ENCODE measurements at places on chromosomes 16 and 17.

DNA sequence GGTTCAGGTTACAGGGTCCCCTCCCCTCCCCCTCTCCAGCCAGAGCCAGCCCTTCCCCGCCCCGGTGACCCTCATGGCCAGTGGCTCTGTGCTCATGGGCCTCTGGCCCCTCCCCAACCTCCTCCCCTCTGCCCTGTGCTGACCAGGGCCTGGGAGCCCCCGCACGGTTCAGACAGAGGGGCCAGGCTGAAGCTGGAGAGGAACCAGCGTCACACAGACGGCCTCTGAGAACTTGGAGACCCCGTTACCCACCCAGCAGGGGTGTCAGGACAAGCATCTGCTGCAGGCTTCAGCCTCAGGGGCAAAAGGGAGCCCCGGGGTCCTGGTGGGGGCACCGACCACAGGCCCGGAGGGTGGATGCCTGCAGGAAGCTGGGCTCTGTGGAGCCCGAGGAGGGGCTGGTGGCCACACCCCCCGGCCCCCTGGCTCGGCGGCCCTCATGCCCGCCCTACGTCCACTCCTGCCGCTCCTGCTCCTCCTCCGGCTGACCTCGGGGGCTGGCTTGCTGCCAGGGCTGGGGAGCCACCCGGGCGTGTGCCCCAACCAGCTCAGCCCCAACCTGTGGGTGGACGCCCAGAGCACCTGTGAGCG is at the start of gene WFIKKN1:
Gene WFIKKN1, plus strand, starts transcription at position 171 of the 591 bp plus-strand sequence. Its CDS starts 269 bp downstream, at position 440.
- DNase-seq, result no peak

DNA sequence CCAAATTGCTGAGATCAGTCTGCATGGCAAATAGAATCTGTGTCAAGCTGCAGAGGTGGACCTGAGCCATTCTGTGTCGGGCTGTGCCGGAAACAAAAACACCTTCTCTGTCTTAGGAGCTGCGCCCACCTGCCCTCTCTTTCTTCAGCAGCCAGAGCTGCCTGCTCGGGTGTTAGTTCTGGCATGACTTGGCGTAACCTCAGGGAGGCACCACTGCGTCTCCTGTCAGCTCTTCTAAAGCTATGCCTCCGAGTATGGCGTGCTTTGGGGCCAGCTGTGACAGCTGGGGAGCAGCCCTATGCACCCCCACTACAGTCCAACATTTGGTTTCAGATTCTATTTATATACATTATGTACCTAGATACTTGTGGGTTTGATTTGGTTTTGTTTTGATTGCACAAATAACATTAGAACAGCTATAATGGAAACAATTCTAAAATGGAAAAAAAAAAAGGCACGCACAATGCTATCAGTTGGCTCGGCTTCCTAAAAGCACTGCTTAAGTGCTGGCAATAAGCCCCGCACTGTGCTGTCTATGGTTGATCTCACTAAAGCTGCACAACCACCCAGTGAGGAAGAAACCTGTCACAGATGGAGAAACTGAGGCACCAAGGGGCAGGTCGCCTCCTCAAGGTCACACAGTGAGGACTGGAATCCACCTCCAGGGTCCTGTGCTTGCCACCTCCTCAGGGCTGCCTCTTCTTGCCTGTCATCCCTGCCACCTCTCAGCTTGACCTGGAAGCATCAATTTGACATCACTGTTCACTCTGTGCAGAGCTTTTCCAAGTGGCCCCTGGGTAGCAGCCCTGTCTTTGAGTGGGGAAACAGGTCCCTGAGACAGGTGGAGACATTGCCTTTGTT is 18.7 kb upstream of the ADGRG1 start:
- peak; percentile 78 for DNase-seq

DNA sequence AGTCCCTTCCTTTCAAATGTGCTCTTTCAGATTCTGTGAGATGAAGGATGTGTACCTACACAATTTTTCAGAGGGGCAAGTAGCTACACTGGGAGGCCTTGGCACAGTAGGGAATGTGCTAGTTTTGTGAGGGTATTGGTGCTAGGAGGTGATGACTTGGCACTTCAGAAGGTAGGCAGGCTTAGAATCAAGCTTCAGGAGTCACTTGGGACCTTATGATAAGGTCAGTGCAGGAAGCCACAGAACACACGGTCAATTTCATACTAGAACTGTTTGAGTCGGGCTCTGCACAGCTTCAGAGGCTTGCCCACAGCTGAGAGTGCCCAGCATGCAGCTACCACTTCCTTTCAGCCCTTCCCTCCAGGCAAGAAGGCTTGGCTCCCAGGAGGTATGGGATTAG is 6.1 kb downstream of the CMTM1 start:
- DNase-seq, result no peak

DNA sequence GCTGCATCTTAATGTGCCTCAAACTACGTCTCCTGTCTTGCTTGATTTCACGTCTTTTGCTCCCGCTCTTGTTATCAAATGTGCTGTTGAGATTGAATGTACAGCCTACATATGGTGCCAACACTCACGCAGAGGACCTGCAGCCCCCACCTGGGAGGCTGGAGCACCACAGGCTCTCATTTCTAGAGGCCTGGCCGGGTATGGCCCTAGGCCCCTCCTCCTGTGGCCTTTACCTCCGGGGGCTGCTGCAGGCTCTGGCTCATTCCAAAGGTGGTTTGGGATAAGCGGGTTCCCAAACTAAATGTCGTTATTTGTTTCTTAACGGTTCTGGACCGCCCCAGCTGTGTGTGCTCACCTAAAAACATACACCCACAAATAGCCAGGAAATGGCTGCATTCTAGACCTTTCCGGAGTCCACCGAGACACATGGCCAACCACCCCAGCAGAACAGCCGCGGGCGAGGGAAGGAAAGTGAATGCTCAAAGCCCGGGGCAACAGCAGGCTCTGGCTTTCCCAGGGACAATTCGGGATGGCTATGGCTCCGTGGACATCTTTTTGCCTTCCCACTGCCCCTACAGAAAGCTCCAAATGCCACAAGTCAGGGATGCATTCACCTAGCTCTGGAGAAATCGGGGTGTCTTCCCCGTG is 105.9 kb downstream of the ENGASE start:
- no peak for DNase-seq

- DNase-seq, result no peak
Measured at GRCh38 chr16:65185241-65185778, 63.4 kb upstream of the CDH11 start.

DNA sequence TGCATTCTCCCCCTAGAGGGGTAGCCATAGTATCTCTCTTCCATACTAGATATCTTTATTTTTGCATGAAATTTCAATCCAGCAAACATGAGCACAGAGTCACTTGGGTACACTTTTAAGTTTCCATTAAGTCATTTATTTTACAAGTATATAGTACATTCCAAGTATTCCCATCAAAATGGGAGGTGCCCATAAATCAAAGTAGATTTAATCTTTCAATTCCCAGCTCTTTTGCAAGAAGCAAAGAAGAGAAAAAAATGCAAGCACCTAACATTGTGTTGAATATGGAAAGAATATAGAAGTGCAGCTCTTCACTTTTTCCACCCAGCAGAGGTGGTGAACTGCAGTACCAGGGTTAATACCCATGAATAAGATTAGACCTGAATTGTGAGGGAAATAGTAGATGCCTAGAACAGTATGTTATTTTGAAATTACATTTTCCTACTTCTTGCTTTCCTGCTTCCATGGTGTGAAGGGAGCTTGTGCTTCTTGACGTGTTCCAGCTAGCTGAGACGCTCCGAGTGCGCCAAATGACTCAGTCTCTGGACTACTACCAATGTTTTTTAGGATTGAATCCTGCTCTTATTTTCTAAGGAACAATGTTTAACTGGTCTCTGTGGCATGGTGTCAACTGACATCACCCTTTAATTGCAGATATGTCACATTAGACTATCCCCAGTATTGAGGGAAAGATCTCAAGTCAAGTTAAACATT is 151.1 kb upstream of the MAF start:
- no peak for DNase-seq

DNA sequence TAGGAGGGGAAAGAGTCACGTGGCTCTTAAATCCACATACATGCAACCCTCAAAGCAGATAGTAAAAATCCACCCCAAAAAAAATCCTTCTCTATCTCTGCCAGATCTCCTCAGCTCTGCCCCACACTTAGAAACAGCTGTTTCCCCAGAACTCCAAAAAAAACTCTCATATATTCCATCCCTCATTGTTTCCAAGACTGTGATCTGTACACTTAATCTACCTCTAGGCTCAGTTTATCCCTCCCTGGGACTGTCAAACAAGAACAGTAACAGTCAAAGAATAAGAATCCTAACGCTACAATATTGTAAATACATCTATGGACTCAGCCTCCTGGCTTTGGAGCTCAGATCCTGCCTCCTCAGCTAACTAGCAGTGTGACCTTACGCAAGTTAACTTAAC is 11.6 kb downstream of the CUEDC1 start:
- DNase-seq, result no peak

- DNase-seq, result no peak
Measured at GRCh38 chr17:41483531-41483930, 2.6 kb upstream of the KRT35 start.

- no peak for DNase-seq
Measured at GRCh38 chr16:27928542-27928941, 135.0 kb downstream of the GSG1L start.

GRCh38 chr17:62703261-62703775 is 75.8 kb downstream of the MRC2 start:
- DNase-seq, result no peak

- no peak for DNase-seq
Measured at GRCh38 chr16:8137606-8138005, 452.7 kb downstream of the TMEM114 start.

DNA sequence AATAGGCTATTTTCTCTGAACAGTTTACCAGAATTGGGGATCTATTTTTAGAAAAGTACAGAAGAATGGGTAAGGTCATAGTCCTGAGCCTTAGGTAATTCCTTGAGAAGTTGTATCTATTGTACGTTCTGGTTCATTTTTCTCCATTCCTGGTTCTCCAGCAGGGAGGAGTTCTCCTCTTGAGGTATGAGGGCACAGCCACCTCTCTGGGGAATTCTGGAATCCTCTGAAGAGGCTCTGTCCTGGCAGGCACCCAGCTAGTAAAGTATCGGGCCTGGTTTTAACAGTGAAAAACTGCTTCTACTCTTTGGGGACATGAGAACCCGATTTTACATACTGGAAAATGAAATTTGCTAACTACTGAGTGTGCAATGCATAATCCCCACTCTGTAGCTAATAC is 19.6 kb upstream of the PMFBP1 start:
- DNase-seq, result no peak

GRCh38 chr16:17467923-17468540 is 2.7 kb downstream of the XYLT1 start:
- DNase-seq, result no peak

DNA sequence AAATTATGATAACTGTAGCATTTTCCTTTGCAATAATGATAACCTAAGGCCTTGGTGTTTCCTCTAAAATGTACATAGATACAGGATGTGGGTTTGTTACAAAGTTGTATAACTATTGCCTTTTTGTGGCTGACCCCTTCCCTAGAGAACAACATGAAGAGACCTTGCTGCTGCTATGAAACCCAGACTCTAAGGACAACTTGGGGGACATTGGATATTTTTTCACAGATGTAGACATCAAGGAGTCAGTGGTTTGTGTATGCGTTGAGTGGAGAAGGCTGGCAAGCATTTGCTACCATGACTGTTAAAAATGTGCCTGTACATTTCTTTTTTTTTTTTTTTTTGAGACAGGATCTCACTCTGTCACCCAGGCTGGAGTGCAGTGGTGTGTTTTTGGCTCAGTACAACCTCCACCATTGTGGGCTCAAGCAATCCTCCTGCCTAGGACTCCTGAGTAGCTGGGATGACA is 12.3 kb downstream of the HMOX2 start:
- no peak for DNase-seq

GRCh38 chr17:47288531-47289116 is 35.0 kb downstream of the ITGB3 start:
- no peak for DNase-seq

DNA sequence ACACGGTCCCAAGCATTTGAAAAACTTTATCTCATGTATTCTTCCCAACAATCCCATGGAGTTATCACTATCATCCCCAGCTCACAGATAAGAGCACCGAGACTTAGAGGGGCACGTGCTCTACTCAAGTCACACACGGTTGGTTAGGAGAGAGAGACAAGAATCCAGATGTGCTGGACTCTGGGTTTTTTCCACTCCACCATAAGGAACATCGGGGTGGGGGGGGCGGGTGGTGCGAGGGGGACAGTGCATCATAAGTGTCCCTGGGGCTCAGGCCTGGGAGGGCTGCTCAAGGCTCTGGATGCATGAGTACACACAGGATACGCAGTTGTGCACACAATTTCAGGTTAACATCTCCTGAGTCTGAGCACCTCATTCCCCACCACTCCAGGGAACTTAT is 7.4 kb downstream of the CDC42EP4 start:
- DNase-seq, result no peak

DNA sequence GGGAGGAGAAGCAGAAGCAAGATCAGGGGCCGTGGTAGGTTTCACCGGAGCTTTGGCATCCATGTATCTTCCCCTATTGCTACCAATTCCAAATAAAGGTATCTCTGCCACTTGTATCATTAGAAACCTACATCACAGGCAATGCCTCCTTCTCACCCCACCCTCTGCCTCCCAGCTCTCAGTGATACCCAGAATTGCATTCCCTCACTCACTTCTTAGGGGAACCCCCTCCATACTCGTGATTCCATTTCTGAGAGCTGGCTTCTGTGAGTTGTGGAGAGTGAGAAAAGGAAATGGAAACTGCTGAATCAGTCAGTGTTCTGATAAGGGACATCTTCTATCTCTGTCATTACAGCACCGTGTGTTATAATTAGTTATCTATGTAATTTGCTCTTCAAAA is 2.3 kb upstream of the CCL3 start:
- DNase-seq, result peak; percentile 36
